ENCODE measurements at places on chromosomes 6 and 20.

DNA sequence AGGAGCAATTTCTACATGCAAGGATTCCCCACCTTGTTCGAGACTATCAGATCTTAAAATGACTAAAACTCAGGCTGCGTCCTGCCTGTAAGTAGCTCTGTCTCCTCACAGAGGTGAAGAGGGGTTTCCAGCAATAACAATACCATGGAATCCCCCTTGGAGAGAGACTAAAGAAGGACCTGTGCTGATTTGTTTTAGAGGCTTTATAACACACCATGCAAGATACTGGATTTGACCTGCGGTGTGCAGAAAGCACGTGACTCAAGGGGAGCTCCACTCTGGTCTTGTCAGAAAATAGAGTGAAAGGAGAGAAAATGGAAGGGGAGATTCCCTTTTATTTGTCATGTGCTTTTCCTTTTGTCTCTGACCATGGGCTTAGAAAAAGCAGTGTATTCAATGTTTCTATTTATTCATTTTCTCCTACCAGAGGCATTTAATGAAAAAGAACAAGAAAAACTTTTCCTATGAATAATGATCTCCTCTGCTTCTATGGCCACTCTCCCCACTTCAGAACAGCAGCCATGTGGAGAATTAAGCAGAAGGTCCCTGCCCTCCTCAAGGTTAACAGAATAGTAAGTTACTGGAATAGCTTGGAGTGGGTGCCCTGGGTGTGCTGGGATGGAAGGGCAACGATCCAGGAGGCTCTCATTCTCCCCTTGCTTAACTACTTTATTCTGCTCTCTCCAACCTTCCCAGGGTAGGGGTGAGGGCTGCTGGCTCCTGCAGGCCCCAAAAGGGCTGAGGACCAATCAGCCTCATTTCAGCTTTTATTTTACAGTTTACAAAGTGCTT is 19.2 kb upstream of the MRPS10 start:
- peak; percentile 64 for DNase-seq

- no peak for DNase-seq
Measured at GRCh38 chr6:169345146-169345545, 91.5 kb upstream of the THBS2 start.

DNA sequence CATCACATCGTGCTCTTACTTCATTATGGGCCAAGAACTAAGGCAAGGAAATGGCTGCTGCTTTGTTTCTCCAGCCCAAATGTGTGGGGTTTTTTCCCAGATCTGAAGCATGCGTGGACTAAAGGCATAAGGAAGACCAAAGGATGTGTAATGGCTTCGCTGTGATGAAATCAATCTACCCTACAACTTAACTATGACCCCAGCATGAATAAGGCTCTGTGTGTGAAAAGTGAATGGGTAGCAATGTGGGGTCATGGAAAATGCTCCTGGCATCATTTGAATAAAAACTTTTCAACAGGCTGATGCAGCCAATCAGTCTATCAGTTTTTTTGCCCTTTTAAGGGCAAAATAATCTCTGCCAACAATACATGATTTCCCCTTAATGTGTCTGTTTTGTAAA is 50.3 kb upstream of the ISM1 start:
- no peak for DNase-seq

GRCh38 chr6:161057103-161058091 is 65.8 kb downstream of the MAP3K4 start:
- DNase-seq, result no peak

DNA sequence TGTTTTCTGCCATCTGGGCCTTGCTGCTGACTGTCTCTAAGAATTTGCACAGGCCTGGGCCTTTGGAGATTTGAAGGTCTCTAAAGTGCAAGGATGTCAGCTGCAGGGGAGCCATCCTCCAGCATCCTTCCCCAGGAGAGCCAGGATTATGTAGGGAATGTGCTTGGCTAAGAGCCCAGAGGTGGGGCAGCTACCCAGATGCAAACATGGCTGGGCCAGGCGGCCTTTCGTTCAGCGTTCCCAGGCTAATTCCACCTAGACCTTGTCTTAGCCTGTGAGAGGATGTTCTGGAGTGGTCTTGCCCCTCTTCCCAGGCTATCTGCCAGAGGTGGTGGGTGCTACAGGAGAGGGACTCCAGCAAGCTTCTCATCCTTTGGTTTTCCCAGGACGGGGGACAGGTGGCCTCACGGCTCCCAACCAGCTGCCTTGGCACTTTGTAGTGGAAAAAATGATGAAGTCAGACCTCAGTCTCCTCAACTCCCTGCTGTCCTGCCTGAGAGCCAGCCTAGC is 7.7 kb upstream of the PTGIS start:
- DNase-seq, result peak; percentile 41

DNA sequence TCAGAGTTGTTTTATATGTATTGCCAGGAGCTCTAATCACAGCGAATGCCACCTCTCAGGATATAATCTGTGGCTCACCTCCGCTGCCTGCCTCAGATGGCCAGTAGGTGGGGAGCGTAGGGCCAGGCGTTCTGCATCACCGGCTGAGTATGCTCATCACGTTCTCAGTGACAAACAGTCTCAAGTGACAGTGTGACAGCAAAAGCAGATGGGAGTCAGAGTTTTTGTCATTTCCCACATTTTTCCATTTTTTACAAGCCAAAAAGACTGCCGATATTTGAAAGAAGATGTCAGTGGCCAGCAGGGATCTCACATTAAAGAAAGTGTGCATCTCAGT is 208.7 kb downstream of the ALDH8A1 start:
- no peak for DNase-seq

DNA sequence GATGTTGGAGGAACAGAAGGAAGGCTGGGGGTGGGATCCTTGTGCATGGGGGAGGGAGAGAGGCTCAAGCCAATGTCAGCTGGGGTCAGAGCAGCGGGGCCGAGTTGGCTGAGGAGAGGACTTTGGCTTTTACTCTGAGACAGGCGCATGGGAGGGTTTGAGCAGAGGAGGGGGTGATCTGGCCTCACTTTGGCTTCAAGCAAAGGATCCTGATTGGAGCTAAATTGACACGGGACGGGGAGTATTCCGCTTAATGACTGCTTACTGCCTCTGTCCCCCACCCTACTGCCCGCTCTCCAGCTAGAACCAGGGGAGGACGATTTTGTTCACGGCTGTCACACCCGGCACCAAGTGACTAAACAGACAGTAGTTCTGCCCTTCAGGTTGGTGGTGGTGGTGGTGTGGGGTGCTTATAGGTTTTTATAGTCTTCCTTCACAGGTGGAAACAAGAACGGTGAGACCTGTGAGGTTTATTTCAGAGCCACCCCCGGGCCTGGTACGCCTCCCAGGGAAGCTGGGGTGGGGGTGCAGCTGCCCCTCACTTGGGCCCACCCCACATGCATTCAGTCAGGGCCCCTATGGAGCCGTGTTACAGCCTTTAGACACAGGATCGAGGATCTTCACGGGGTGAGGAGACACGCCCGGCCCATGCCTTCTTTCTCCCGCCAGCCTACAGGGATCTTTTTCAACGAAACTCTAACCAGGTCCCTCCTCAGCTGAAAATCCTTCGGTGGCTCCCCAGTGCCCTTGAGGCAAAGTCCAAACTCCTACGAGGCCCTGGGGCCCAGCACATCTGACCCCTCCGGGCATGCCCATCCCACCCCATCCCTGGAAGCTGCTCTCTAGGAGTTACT is 1.3 kb upstream of the SNAI1 start:
- DNase-seq, result no peak

DNA sequence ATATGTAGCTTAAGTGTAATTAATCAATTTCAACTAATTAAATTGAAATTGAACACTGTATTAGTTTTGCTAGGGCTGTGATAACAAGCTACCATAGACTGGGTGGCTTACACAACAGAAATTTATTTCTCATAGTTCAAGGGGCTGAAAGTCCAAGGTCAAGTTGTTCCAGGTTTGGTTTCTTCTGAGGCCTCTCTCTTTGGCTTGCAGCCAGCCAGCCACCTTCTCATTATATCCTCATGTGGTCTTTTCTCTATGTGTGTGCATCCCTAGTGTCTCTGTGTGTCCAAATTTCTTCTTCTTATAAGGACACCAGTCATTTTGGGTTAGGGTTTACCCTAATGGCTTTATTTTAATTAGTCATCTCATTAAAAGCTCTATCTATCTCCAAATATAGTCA is 611.7 kb downstream of the UTRN start:
- DNase-seq, result no peak

DNA sequence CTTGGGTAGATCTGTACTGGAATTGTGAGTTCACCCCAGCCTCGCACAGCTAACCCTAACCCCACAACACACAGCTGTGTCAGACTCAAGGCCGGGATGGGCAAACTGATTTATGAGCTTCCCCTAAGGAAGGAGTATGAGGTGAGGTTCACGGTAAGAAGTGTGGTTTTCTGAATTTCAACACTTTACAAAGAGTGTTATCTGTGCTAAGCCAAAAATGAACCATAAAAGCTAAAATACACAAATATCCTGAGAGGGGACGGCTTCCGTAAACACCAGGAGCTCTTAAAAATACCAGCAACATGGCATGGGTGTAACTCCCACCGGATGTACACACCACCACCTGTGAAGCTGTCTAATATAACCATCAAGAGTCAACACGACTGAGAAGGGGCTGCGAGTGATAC is 101.2 kb downstream of the ATP9A start:
- DNase-seq, result no peak

DNA sequence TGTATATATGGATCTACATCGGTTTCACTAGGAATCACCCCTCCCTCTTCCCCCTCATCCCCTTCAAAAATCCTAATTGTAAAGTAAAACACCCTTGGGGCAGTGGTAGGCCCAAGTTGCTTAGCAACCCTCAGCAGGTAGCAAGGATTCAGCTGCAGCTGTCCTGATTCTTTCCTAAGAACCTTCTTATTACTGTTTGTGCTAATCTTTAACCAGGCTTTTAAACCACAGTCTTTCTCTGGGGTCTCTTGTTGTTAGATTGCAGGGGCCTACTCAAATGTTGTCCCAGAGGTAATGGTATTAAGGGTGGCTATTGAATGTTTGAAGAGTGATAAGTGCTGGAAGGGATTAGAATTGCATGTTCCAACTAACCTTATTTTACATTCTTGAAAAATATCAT is 46.4 kb downstream of the PRL start:
- no peak for DNase-seq

DNA sequence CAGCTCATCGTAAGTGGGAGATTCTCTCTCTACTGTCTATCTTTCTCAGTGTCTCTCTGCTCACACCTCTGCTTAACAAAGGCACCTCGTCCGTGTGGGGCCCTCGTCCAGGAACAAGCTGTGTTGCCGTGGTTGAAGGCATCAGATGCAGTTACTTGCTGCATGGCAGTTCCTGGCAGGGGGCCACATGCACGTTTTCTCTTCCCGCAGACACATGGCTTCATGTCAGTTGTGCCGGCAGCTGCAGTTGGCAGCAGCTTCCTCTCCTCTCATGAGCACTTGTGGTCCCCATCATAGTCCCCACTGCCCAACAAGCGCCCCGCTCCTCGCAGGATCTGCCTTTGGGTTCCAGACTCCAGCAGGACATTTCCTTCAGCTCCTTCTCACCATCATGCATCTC is 7.1 kb upstream of the AFDN start:
- no peak for DNase-seq

GRCh38 chr20:4924446-4924845 is 76.9 kb downstream of the SLC23A2 start:
- no peak for DNase-seq

GRCh38 chr6:168658059-168658458 is 217.1 kb downstream of the SMOC2 start:
- no peak for DNase-seq

- no peak for DNase-seq
Measured at GRCh38 chr6:22306741-22307466, 10.1 kb upstream of the PRL start.

DNA sequence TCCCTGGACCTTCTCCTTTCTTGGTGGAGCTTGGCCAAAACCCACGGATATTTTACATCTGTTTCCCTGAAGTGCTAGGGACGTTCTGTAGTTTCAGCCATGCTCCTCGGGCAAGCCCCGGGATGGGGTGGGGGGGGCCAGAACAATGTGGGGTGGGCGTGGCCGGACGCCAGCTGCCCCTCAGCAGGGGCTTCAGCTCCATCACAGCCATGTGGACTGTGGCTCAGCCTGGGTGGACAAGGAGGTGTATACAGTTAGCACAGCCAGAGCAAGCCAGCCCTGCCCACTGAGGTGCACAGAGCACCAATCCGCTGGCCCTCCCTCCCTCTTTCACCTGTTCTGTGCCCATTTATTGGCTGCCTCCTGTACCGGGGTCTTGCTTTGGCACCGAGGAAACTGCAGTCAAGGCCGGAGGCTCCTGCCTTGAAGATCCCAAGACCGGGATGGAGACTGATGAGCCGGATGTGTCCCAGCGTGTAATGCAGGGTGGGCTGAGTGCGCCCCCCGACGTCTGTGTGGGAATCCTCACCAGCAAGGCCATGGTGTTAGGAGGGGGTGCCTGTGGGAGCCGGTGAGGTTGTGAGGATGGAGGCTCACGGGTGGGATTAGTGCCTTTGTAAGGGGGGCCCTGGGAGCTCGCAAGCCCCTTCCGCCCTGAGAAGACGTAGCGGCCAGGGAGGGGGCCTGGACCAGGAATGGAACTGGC is 28.0 kb downstream of the FRMD1 start:
- DNase-seq, result no peak

DNA sequence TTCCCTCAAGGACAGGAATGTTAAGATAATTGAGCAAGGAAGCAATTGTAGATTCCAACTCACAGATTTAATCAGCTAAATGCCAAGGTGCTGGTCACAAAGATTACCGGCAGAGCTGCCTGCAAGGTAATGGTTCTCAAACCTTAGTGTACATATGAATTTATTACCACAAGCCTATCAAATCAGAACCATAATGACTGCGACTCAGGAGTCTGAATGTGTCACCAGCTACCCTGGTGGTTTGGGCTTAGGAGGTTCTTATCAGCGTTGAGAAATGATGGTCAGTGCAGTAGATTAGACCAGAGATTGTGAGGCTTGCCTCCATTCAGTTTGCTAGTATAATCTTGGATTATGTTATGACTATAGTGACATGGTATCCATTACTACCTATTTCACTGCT is 78.9 kb downstream of the MTFR2 start:
- no peak for DNase-seq

GRCh38 chr6:15250187-15251168 is 4.6 kb downstream of the JARID2 start:
- no peak for DNase-seq

GRCh38 chr20:21342656-21343345 is 39.7 kb downstream of the XRN2 start:
- DNase-seq, result no peak

Measured in adrenal gland (tissue), 19 donors.